ENCODE measurements at places on chromosomes 4 and X.

GRCh38 chr4:107977482-107977881 is 12.2 kb upstream of the HADH start:
- no peak for DNase-seq

GRCh38 chr4:108443585-108443984 is 176.8 kb upstream of the RPL34 start:
- DNase-seq, result no peak

GRCh38 chrX:69229436-69229835 is 64.2 kb upstream of the PJA1 start:
- DNase-seq, result no peak

- DNase-seq, result no peak
Observed at GRCh38 chr4:84070289-84070688, 428.8 kb downstream of the NKX6-1 start.
